Calu3 (cell line): ENCODE measurements at places on chromosomes 1 and 21.

DNA sequence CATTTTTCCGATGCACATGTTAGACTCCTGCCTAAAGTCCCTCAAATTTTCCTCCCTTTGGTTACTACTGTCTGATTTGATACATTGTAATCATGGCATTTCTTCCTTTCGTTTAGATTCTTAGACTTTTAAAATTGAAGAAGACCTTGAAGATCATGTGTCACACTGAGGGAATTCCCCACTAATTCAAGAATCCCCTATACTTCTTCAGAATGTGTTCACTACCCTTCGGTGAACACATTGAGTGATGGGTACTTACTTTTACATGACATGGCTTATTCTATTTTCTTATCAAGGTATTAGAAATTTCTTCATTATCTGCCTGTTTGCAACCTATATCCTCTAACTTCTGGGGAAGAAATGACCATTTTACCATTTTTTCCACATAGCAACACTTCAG is 85.9 kb downstream of the LHX8 start:
- no peak for DNase-seq

GRCh38 chr1:93577536-93578432 is 103.9 kb downstream of the BCAR3 start:
- no peak for DNase-seq

DNA sequence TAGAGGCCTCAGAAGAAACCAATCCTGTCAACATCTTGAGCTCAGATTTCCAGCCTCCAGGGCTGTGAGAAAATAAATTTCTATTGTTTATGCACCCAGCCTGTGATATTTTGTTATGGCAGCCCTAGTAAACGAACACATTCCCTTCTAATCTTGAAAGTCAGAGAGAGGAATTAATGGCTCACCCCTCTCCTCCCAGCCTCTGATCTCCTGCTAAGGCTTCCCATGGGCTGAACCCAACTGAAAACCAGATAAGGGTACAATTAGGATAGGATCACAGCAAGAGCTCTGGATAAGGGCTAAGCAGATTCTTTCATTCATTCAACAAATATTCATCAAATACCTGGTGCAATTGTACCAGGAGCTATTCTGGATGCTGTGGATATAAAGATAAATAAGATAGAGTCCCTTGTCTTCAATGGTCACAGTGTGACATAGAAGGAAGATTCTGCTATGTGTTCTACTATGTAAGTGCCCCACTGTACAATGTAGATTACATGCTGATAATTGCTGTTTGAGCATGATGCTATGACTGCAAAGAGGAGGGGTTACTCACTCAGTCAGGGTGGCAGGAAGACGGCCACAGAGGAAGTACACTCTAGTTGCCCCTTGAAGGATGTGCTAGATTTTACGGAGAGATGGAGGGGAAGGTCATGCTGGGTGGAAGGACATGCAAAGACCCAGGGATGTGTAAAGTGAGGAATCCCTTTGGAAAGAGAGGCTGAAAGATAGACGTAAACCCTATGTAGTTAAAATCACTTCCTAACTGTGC is 203.3 kb upstream of the JUN start:
- no peak for DNase-seq

GRCh38 chr1:1599030-1599934 is 653 bp downstream of the FNDC10 start:
- no peak for DNase-seq

GRCh38 chr1:173249349-173249748 is 42.2 kb upstream of the TNFSF4 start:
- no peak for DNase-seq

DNA sequence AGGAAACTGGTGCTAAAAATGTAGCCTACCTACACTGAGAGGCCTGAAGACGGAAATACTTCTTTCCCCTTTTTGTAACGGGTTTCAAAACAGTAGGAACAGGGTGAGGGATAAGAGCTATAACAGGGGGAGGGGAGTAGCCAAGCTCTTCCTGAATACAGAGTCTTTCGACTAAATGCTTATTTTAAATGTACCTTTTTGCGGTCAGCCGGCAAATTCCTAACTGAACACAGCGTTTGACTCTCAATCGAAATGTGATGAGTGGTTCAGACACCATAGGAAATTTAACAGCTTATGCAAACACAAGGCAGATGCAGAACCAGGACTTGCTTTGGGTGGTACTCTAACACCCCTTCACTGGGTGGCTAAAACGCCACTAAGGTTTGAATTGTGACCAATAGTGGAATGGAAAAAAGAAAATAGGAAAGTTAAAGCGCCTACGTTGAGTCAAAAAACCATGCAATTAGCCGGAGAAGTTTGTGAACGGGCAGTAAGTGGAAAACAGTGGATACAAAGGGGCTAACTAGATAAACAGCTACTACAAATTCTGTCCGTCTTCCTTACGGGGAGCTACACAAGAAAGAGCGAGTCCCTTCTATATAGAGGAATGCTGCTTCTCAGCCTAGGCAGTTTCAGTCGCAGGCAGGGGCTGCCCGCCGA is 1.7 kb downstream of the EGLN1 start:
- no peak for DNase-seq

GRCh38 chr1:175127565-175127964 is 59.9 kb downstream of the TNN start:
- no peak for DNase-seq

GRCh38 chr1:116306102-116306501 is 66.9 kb upstream of the ATP1A1 start:
- DNase-seq = no peak

- DNase-seq = no peak
Measured at GRCh38 chr1:79633456-79633855, 626.9 kb upstream of the ADGRL4 start.

DNA sequence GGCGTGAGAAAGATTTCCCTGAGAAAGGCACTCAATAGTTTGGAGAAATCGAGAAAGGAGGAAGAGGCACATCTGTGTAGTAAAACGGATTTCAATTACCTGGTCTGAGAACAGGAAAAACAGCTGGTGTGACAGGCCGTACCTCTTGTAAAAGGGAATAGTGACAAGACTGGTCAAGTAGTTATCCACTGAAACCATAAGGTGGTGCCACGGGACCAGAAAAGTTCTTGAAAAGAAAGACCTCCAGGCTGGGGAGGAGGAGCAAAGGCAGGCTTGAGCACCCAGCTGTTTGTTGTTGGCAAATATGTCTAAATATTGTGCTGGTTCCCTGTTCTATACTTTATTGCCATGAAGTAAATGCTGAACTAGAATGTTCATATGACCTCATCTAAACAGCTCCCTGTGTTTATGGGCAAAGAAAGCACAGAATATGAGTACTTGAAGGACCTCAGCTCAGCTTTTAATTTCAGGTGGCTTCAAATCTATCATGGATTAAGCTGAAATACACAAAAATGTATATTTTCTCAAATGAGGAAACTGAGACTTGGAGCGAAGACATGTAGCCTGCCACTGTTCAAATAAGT is 4.0 kb downstream of the HAO2 start:
- DNase-seq = peak; percentile 30

GRCh38 chr1:107545056-107545577 is 404.3 kb downstream of the NTNG1 start:
- no peak for DNase-seq

- no peak for DNase-seq
Measured at GRCh38 chr1:215005656-215006345, 76.7 kb upstream of the KCNK2 start.

DNA sequence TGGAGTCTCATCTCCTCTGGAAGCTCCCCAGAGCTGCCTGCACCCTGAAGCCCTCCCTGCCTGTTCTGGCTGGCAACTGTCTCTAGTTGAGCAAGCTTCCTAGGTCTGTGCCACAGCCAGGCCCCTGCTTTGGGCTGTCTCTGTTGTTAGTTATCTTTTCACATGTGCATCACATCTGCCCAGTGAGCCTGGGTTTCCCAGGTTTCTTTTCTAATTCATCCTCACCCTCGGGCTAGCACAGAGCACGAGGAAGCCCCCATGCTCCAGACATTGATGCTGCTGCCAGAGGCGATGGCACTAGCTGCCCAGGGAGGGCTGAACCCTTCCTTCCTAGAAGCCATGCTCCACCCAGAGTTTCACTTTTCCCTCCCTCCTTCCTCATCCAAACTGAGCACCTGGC is 27.2 kb downstream of the RASSF5 start:
- no peak for DNase-seq

DNA sequence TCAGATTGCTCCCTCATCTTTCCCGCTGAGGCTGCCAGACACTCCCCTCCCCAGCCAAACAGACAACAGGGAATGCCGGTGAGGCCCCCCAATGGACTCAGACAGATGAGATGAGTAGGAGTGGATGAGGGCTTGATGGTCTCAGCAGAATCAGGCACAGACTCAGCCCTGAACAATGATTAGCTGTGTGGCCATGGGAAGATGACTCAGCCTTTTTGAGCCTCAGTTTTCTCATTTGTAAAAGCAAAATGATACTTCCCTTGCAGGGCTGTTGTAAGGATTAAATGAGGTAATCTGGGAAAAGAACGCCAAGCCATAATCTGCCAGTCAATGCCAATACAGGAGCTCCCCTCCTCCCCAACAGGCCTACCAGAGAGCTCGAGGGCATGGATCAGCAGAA is 12.4 kb downstream of the C1orf198 start:
- DNase-seq = no peak

DNA sequence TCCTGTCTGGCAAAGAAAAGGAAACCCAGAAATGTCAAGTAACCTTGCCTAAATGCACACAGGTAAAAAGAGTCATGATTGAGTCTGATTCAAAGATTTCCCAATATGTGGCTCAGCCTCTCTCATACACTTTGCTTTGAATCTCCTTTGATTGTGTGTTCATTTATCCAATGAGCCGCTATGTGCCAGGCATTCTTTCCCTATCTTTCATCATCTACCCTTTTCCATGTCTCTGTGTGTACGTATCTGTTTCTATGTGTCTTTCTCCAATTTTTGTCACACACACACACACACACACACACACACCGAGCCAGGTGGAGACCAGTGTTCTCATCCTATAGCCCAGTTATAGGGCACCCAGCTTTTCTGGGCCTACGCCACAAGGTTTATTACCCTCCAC is 35.7 kb upstream of the BCL9 start:
- DNase-seq = no peak

GRCh38 chr1:216221260-216221700 is 202.0 kb downstream of the USH2A start:
- peak; percentile 71 for DNase-seq

GRCh38 chr1:33906156-33906555 is 42.3 kb downstream of the HMGB4 start:
- no peak for DNase-seq

- DNase-seq = no peak
Measured at GRCh38 chr1:177928194-177928593, 41.7 kb downstream of the SEC16B start.

DNA sequence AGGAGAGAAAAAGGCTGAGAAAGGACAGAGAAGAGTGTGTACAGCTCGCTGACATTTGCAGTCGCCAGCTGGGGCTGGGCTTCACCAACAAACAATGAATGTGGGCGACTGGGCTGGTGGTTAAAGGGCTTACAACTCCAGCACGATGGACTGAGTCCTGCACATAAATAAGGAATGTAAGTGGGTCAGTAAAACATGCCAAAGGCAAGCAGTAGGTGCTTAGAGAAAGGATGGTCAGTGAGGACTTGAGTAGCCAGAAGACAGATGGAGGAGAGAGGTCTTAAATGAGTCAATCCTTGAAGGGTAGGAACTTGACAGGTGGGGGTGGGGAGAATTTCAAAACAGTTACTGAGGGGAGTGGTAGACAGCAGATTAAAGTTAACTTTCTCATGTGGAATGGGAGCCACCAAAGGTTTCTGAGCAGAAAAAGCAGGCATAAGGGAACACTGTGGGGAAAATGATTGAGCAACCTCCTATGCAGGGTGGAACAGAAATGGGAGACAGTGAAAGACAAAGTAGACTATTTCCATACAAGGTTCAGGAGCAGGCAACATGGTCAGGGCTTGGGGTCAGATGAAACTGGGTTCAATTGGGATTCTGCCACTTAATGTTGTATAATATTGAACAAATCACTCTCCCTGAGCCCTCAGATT is 37.4 kb downstream of the GADD45A start:
- no peak for DNase-seq

GRCh38 chr1:212491454-212491853 is 58.7 kb downstream of the NENF start:
- no peak for DNase-seq

DNA sequence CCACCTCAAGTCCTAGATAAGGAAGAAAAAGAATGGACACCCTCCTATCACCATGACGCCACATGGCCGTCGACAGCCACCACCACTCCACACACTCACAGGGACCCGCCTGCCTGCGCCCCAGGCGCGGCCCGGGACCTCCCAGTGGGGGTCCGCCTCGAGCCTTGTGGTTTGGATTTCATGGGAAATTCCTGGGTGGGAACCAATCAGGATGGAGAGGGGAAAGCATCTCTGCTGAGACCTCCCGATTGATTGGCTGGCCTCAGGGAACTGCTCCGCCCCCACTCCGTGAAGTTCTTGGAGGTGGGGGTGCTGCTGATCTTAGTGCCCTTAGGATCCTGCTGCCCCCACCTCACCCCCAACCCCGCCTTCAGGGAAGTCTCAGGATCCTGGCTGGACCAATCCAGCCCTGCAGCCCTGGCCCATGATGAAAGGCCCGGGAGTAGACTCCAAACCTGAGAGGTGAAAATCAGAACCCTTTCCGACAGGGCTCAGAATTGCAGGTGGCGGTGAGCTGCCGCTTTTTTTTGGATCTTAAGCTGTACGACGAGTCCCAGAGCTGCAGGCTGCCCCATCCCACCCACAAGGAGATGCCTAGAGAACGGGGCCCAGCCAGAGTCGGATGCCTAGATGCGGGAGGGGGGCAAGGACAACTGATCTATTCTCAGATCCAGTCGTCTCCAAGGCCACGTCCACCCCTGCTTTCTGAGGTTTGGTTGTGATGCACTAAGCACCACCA is 29.0 kb upstream of the TMEM51 start:
- DNase-seq = no peak

DNA sequence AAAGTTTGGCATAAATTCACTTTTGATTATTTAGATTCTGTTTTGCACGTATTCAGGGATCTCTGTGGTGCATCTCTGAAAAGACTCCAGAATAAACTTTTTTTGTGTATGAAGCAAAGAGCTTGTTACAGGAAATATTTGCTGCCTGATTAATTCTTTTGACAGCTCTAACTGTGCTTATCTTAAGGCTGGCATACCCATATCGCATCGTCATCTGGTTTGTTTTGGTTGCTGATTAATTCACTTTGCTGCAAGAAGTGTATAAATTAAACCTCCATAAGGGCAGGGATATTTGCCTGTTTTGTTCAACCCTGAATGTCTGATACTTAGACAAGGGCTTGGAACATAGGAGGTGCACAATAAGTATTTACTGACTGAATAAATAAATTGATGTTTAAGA is 17.5 kb upstream of the DUSP10 start:
- no peak for DNase-seq

GRCh38 chr1:80776266-80776665 is 1024.5 kb upstream of the ADGRL2 start:
- DNase-seq = no peak

DNA sequence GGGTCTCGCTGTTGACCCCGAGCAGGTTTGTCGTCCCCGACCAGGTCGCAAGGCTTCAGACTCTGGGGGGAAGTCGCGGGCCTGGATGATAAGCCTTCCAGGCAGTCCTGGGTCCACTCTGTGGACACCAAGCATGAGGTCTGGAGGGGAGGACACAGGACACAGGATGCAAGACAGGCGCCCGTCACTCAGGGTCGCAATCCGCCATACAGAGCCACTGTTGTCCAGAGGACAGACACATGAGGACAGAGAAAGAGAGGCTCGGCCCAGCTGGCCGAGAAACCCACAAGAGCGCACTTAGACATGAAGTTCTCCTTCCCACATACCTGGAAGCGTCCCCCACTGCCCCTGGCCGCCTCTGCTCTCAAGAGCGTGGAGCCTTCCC is 4.8 kb upstream of the FOXD2 start:
- DNase-seq = no peak
